Osteocyte (in vitro differentiated cells): ENCODE measurements at places on chromosomes 11 and 22.

- DNase-seq, result no peak
Measured at GRCh38 chr11:83449338-83449913, 163.3 kb upstream of the CCDC90B start.

GRCh38 chr11:87444993-87445392, 407.3 kb downstream of the TMEM135 start:
- no peak for DNase-seq

GRCh38 chr22:34055525-34056200, 135.4 kb upstream of the LARGE1 start:
- DNase-seq, result no peak

DNA sequence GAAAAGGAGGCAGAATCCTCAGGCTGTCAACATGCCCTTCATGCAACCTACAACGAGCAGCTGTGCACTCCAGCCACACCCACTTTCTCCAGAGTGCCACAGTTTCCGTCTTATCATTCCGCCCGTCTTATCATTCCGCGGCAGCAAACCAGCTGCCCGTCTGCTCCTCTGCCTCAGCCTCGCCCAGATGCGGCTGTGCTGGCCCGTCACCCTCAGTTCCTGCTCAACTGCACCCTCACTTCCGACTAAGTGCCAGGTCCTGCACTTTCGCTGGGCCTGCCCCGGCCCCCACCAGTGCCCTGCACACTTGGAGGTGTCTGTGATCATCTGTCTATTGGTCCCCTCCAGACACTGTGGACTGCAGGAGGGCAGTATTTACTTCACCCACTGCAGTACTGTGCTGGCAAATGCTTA, 43.7 kb downstream of the MICAL3 start:
- no peak for DNase-seq
